ENCODE measurements at places on chromosomes 11 and 22.

DNA sequence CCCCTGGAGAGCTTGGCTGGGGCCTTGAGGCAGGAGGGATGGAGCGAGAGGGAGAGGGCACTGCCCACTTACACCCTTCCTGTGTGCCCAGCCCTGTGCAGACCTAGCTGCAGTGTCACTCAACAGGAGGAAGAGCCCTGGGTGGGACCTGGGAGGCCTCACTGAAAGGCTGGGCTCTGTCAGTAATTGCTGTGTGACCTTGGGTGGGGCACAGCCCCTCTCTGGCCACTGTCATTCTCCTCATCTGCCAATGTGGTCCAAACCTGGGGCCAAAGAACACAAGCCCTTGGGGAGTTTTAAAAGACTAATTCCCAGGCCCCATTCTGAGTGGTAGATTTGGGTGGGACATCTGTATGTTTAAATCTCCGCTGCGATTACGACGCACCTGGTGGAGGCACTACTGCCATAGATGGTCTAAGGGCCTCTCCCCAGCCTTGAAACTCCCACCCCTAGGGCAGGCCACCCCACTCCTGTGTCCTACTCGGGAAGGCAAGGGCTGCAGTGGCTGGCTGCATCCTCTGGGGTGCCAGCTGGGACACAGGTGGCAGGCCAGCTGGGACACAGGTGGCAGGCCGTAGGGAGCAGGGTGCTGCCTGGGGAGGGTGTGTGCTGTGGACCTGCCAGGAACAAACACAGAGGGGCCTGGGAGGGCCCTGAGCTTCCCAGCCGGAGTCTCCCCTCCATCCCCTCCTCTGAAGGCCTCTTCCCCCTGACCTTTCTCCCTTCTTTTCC is 12.3 kb upstream of the SOX10 start:
- no peak for ATAC-seq

DNA sequence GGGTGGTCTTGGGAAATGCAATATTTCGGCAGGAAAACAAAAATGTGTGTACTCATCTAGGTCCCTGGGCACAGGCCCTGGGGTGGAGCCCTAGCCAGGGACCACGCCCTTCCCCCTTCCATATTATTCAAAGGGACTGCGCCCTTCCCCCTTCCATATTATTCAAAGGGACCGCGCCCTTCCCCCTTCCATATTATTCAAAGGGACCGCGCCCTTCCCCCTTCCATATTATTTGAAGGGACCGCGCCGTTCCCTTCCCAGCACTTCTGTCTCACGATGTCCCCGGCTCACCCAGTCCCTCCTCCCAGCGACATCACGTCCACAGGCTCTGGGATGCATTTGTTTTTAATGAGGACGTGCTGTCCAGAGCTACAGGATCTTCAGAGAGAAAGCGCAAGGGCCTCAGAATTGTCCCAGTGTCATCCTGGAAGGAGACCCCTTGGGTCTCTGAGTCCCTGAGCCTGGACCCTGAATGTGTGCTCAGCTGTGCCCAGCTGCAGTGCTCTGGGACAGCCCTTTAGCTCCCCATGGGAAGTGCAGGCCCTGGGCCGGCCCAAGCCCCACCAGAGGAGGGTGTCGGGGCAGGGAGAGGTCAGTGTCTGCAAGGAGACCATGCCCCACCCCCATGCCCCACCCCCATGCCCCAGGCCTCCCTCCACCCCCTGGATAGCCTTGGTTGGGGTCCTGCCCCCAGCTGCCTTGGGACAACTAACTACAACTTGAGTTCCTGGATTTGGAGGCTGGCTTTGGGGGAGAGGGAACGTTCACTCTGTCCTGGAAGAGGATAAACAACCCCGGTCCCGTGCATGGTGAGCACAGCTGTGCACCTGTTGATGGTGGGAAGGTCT is 810.0 kb downstream of the BRD1 start:
- no peak for ATAC-seq

DNA sequence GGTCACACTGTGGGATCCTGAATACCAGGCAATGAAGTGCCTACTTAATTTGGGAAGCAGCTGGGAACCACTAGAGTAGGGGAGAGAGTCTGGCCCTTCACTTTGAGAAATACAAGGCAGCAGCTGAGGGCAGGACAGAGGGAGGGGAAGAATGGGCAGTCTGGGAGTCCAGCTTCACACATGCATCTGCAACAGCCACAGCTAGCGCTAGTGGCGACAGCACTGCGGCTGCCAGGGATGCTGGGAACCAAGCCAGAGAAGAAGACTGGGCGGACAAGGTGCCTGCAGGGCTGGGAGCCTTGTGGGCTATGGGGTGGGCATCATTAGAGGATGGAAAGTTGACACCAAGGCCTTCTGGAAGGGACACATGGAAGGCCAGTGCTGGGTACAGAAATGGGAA is 15.8 kb downstream of the SCUBE2 start:
- ATAC-seq, result no peak

DNA sequence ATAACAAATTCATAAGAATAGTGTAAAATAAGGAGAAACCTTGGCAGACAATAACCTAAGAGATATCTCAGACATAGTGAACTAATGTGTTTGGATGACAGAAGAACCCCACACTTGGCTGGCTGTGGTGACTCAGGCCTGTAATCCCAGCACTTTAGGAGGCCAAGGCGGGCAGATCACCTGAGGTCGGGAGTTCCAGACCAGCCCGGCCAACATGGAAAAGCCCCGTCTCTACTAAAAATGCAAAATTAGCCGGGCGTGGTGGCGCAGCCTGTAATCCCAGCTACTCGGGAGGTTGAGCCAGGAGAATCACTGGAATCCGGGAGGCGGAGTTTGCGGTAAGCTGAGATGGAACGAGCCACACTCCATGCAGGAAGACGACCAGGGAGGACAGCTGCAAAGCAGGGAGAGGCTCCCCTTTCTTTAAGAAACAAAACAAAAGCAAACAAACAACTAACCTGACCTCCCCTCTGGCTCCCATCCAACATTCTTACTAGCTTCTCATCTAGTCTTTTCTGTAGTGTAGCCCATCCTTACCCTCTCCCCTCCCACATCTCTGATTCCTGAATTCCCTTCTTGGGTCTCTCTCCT is 84.2 kb downstream of the ZNF280B start:
- no peak for ATAC-seq

GRCh38 chr11:69060806-69061712 is 12.3 kb downstream of the TPCN2 start:
- ATAC-seq, result no peak

DNA sequence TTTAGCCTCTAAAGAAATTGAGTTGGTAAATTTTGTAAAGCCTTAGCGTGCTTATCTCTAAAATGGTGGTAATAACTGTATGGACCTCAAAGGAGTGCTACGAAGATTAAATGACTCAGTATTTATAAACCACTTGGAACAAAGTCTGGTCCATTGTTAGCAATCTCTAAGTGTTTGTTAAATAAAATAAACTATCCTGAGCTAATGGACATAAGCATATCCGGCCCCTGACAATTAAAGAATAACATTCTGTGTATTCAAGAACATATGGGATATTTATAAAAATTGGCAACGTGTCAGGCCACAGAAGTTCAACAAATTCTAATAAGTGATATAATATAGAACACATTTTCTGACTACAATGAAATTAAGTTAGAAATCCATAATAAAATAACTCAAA is 71.0 kb downstream of the MYEOV start:
- no peak for ATAC-seq

- no peak for ATAC-seq
These were observed 268.6 kb upstream of the PITPNB start for GRCh38 chr22:28187612-28188011.

DNA sequence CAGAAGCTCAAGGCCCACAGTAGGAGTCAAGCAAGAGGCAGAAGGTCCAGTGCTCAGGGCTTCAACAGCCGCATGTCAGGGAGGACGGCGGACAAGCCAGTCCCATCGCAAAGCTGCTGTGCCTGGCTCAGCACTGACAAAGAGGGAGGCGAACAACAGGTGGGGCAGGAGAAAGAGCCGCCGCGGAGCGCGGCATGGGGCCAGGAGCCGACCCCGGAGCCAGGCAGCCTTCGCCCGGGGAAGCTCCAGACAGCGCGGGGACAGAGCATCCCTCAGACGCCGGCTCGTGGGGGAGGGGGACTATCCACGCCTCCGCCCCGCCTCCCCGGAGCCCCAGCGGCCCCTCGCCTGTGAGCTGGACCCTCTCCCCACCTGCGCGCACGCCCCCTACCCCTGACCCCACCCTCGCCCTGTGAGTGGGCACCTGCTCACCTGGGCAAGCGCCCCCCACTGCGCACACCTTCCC is 369 bp downstream of the DHCR7 start:
- ATAC-seq, result peak; percentile 8

DNA sequence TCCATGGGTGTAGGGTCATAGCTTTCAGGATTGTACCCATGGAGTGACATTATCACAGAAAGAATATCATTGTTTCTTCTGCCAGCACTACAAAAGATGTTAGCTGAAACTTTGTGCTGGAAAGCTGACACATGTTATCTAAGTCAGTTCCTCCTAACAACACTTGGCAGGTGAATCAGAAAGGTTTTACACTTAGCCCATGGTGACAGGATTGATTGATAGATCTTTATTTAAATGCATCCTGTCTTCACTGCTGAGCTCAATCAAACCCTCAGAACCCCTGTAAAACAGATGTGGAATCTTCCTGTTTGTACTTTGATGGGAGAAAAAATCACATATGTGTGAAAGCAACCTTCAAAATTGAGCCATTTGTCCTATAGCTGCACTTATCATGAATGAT is 811.5 kb upstream of the ANO3 start:
- ATAC-seq, result no peak

DNA sequence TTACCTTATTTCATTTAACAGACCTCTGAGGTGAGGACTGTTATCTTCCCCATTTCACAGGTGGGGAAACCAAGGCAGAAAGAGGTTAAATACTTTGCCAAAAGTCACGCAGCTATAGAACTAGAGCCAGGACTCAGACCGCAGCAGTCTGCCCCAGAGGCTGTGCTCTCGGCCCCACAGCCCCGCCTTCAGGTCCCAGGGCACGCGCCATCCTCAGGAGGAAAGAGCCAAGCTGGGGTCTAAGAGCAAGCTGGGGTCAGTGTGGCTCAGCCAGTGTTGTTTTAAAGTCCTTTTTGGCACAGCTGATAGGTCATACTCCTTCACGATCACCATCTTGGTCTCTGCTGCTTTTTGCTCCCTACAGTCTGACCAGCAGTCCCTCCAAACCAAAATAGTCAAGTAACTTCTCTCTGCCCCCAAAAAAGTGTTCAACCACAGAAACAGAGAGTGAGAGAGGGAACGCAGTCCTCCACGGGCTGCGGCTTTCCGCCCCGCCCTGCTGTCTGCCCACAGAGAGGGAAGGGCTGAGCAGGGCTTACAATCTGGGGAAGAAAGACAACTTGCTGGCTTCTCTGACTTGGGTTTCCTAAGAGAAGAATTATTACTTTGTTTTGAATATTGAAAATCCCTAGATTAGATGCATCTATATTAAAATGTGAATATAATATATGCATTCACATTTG is 137.2 kb upstream of the OPCML start:
- ATAC-seq, result no peak
